Stimulated activated CD4-positive, alpha-beta T cell treated with anti-CD3 and anti-CD28 coated beads, Interleukin-1b, Interleukin-23, amount 100 ng/mL, for 4 hours (primary cell): ENCODE measurements at places on chromosomes 3 and 15.
A peak's percentile ranks its signal among the peaks of the same experiment; 100 is the strongest.

GRCh38 chr15:62104401-62104800, 37.6 kb downstream of the C2CD4A start:
- DNase-seq = no peak

DNA sequence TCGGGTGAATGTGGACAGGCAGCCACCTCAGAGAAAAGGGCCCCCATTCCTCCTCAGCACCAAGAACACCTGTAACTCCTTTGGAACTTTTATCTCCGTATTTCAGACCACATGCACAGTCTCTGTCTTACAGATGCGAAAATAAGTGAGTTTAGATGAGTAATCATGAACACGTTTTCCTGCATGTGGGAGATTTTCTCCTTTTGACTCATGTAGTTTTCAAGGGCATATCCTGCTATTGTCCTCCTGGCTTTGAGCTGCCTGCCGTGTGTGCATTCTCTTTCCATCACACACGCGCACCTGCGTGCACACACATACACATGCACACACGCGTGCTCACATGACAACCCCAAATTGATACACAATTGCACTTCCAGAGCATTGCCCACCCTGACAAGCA, 239.2 kb downstream of the GABRG3 start:
- no peak for DNase-seq

GRCh38 chr3:140093742-140094141, 158.8 kb downstream of the CLSTN2 start:
- DNase-seq = no peak

DNA sequence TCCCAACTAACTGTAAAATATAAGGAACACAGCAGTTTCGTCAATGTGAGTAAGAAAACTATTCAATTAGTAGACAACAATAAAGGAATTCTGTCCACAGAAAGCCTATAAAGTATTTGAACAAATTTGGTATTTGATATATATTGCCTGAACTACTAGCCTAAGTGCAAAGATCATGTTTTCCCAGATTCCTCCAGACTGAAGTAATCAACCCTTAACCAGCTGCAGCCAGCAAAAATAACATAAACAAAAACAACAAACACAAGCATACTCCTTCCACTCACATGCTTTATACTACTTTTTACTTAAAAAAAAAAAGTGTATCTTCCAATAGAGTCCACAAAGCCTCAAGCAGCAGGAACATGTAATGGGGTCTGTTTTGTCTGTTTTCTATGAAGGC, 24.1 kb downstream of the PGBD4 start:
- no peak for DNase-seq

DNA sequence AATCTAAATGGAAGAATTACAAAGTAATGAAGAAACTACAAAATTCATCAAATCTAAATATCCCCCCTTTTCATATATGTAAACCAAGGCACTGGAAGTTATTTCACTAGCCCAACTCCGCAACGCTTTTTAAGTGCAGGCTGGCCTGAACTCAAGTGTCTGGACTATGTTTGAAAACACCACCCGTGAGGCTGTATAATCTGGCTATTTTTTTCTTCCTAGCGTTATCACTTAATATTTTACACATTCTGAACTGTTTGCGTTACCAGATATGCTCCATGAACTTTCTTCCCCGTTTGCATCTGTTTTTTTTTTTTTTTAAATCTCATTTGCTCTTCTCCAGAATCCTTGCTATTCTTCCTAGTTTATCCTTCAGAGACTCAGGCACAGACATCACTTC, 619.5 kb upstream of the CBLB start:
- DNase-seq = no peak

DNA sequence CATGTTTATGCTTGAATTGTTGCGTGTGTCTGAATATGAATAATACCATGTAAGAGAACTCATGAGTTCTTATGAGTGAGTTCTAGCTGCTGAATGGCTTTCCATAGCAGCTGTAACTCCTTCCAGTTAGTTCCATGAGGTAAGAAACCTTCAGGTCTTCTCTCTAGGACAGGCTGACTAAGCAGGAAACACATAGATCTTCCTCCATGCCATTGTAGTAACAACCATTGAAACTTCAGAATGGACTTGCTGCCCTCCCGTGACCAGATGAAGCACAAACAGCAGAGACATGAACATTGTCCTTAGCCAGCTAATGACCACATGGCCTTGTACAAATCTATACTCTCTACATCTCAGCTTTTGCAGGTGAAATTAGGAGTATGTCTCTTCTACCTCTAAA, 200.0 kb downstream of the ZNF385D start:
- no peak for DNase-seq

- no peak for DNase-seq
Observed at GRCh38 chr3:148642214-148642613, 55.5 kb upstream of the AGTR1 start.

DNA sequence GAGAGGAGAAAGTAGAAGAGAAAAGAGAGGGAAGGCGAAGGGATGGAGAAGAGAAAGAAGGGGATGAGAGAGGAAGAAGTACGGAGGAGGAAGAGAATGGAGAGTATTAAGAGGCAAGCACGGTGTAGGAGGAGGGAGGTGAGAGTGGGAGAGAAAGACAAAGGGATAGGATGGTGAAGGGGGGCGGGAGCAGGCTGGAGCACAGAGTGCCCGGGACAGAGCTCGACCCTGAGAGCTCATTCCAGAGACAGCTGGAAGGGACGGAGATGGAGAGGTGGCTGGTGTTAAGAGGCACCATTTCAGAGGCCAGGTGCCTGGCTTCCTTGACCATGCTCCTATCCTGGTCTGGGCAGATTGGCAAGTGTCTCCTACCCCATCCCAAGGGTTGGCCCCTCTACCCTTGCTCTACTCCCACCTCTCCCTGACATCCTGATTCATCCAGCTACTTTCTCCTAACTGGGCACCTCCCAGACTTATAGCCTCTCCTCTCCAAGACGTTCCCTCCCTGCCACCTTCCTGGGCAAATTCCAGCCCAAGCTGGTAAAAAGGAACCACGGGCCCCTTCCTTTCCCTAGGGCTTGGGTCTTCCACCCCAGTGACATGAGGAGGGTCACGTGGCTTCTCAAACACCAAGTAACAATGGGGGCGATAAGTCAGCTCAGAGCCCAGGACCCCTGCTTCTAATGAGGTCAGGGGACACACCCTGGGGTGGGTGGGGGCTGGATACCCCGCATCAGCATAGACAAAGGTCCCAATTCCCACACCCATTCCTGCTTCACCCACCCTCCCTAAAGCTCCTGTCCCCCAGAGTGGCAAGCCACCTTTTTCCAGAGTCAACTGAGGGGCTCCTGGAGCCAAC, 1.1 kb downstream of the CLCN2 start:
- DNase-seq = no peak

GRCh38 chr15:48149858-48150257, 28.2 kb downstream of the MYEF2 start:
- no peak for DNase-seq

GRCh38 chr3:122797291-122797690, 2.4 kb downstream of the SLC49A4 start:
- no peak for DNase-seq

GRCh38 chr3:111215481-111215880, 143.9 kb downstream of the NECTIN3 start:
- DNase-seq = no peak

- no peak for DNase-seq
Observed at GRCh38 chr3:14514323-14514720, 25.8 kb downstream of the GRIP2 start.

- no peak for DNase-seq
Observed at GRCh38 chr3:9340472-9340902, 22.4 kb upstream of the THUMPD3 start.

- DNase-seq = no peak
Observed at GRCh38 chr3:49397470-49397869, 14.3 kb downstream of the RHOA start.

GRCh38 chr15:78079298-78080087, 2.0 kb upstream of the TBC1D2B start:
- DNase-seq = no peak

- no peak for DNase-seq
Observed at GRCh38 chr15:83164771-83165404, 42.7 kb downstream of the HDGFL3 start.

DNA sequence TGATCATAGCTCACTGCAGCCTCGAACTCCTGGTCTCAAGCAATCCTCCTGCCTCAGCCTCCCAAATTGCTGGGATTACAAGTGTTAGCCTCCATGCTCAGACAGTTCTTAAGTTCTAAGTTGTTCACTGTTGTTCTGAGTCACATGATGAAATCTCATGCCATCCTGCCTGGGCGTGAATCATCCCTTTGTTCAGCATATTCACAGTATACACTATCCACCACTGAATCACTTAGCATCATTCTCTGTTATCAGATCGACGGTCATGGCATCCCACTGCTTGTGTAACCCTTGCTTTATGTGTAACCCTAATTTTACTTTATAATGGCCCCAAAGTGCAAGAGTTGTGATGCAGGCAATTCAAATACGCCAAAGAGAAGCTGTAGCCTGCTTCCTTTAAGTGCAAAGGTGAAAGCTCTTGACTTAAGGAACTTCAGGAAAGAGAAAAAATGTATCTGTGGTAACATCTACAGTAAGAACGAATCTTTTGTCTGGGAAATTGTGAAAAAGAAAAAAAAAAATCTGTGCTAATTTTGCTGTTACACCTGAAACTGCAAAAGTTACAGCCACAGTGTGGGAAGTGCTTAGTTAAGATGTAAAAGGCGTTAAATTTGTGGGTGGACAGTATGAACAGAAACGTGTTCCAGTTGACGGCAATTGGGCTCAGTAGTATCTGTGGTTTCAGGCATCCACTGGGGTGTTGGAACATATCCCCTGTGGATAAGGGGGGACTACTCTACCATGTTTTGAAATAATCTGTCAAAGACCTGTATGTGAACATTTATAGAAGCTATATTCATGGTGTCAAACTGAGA, 80.6 kb downstream of the PCOLCE2 start:
- DNase-seq = no peak

DNA sequence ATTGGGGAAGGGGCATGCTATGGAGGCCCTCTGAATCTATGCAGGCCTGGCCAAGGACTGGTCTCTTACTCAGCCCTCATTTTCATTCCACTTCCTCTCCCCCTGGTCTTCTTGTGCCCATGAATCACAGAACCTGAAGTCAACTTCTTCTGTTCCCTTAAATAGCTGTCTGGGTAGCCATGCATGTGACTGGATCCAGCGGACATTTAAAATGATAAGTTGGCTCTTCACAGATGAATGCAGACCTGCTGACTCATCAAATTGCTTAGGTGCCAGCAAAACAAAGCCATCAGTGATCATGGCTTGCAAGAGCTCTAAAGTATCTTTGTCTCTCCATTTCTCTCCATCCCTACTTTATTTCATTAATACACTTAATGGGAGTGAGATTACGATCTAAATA, 90.1 kb upstream of the CADPS start:
- no peak for DNase-seq

GRCh38 chr3:110851736-110852135, 219.9 kb upstream of the NECTIN3 start:
- no peak for DNase-seq

GRCh38 chr3:149535333-149535685, 60.8 kb downstream of the TM4SF4 start:
- no peak for DNase-seq

DNA sequence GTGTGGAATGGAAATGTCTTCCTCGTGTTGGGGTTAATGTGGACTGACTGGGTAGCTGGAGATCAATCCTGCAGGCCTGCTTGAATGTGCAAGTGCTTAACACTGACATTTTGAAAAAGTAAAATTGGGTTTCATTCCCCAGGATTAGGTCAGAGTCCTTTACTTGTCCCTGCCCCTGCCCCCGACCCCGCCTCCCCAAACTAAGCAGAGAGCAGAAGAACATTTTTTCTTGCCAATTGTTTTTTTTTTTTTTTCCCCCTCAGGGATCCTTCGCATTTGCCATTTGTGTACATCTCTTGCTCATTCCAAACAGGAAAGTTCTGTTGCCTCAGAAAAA, 147.0 kb upstream of the NR2F2 start:
- no peak for DNase-seq

GRCh38 chr15:74790080-74790916, 8.4 kb downstream of the CSK start:
- no peak for DNase-seq

- no peak for DNase-seq
Observed at GRCh38 chr3:148707601-148708380, 10.1 kb downstream of the AGTR1 start.

DNA sequence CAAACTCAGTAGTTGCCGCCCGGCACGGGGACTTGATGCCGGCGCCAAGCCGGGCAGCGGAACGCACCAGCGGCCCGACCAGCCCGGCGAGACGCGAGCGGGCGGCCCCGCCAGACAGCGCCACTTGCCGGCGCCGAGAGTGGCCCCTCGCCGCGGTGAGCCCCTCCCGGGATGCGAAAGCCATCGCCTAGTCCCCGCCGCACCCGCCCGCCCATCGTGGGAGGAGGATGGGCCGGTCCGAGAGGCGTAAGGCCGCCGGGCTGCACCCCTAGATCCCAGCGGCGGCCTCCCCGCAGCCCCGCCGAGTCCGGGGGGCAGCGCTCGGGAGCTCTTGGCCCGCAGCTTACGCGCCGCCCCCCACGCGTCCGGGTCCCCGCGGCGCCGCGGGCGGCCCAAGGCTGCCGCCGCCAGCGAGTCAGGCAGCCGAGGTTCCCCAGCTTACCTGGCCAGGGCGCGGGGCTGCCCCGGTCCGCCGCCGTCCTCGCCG, 609 bp downstream of the GOLGA8A start:
- peak; percentile 21 for DNase-seq

DNA sequence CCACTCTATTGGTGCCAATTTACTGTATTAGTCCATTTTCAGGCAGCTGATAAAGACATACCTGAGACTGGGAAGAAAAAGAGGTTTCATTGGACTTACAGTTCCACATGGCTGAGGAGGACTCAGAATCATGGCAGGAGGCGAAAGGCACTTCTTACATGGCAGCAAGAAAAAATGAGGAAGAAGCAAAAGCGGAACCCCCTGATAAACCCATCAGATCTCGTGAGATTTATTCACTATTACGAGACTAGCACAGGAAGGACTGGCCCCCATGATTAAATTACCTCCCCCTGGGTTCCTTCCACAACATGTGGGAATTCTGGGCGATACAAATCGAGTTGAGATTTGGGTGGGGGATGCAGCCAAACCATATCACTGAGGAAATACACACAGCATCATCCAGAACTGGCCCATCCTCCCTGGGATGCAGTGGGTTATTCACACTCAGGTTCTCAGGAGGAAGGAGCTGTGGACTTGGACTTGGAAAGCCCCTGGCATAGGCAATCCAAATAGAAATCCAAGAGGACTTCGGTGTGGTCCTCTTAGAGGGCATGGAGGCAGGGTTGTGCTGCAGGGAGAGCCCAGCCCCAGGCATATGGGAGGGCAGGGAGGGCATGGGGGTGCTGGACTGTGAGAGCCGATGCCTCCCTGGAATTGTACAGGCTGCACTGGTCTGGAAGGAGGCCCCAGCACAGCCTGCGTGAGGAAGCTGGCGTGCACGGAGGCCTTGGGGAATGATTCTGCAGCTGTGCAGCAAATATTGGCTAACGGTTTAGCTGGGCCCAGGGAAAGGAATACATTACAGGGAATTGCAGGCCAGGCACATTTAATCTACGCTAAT, 62.9 kb downstream of the EFCAB12 start:
- no peak for DNase-seq

GRCh38 chr3:28504976-28505375, 156.4 kb upstream of the AZI2 start:
- DNase-seq = no peak

DNA sequence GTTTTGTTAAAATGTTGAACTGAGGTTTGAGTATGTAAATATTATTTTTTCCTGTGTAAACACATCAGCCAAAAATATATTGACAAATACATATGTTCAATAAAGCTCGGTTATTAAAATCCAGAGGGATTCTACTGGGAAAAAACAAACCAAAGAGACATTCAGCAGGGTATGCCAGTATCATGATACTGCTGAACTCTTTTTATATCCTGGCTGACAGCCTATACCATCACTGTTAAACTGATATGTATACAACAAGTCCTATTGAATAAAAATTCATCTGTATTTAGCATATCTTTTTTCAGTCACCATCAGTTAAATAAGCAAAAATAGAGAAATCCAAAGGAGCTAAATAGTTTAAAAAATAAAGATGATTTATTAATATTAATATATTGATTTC, 71.6 kb upstream of the NEO1 start:
- DNase-seq = no peak
